ENCODE measurements at places on chromosomes 3 and 15.

DNA sequence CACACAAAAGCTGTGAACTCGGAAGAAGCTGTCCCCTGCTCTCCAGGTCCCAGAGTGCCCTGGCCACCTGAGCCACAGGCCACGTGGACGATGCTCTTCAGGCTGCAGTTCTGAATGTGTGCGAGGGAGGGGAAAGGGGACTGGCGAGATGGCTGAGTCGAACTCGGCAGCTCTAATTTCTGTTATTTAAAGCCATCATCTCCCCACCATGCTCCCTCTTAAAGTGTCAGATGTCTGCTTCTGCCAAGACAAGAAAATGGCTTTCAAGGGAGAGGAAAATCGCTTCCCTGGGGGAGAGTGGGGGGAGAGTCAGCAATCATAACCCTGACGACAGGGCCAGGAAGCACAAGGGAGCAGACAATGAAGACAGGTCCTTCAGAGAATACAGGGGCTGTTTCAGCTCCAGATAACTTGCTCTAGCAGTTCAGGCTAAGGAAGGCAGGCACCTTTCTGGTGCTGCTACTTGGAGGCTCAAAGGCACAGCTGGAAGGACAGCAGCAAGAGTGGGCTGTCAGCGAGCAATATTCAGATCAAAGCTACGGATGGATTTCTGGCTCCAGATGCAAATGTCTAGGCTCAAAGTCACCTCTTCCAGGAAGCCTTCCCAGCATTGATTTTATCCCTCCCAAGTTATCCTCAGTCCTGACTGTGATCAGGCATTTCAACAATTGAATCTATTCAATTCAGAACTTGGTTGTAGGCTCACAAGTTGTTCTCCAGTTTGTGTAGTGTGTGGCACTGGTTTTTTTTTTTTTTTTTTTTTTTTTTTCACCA lies 15.5 kb upstream of the CCDC33 start:
- DNase-seq, result no peak

DNA sequence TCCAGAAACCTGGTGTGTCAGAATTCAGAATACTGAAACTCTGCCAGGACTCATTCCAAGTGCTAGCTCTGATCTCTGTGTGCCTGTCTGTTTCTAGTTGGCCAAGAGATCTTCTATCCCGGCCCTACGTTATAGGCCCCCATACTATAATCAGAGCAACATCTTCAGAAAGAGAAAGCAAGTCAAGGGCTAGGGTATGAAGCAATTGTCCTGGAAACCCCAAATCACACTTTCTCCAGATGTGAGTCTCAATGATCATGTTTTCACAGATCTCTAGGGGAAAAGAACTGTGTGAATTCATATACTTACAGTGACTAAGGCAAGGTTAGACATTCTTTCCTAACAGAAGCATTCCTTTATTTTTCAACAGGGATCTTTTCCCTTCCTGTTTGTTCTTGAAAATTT lies 309.7 kb downstream of the SLC9A9 start:
- DNase-seq, result no peak

DNA sequence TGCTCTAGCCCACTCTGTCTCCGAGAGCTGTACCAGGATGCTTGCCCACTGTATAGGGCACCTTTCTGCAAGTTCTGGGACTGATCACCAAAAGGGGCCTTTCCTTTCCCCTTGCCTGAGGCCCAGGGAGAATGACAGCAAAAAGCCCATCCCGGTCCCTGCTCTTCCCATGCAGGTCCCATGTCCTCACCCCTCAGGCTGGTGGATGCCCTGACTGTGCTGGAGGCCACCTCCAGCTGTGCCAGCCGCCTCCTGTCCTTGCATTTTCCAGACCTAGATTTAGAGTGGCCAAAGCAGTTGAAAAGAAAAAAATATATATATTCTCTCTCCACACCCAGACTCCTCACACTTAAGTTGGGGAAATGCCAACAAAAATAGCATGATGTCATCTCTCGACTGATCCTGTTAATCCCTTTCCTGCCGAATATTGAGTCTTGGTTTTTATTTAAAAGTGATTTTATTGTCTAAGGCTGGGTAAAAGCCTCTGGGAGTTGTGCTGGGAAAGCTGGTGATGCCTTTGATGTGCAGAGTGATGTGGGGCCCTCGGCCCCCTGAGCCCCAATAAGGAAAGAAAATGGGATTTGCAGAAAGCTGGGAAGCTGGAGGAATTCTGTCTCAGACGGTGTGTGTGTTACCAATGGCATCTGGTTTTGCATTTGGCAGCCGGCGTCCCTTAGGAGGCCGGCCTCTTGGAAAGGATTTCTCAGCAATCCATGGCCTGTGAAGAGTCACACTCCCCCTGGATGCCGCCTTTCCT lies 29.3 kb upstream of the TPM1 start:
- no peak for DNase-seq

DNA sequence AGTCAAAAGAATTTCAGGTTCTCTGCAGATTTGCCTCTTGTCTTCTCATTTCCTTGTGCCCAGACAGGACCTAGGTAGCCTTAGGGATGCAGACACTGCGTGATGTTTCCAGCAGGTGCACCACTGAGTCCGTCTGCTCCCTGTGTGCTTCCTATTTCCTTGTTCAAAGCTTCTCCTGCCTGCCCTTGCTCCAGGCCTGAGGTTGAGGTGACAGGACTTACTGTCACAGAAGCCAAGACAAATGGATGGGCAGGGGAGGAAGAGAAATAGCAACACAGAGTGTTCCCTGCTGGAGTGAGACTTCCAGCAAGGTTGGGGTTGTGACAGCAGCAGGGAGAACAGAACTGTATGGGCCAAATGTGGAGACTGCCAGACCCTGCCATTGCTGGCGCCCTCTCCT lies 199.4 kb downstream of the MYRIP start:
- no peak for DNase-seq

DNA sequence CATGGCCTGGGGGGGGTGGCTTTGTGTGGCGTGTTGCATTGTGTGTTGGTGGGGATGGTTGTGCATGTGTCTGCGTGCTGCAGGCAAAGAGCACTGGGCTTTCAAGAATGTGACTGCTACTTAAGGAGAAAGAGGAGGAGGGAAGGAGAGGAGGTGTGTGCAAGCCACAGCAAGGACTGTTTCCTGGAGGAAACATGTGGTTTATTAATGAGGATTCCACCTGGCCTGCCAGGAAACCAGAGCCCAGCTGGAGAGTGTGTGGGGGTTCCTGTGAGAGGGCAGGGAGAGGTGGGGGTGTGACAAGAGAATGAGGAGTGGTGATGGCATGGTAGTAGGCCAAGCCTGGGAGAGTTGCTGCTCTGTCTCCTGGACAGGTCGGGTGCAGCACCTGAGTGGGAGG lies 258.1 kb upstream of the ROPN1 start:
- DNase-seq, result no peak

GRCh38 chr15:47431501-47431900 lies 285.8 kb upstream of the SEMA6D start:
- DNase-seq, result no peak

All from stimulated activated CD8-positive, alpha-beta memory T cell treated with anti-CD3 and anti-CD28 coated beads, Interleukin-4, amount 100 ng/mL, for 1 hour (primary cell).